ENCODE measurements at places on chromosomes 6 and 20. TPM values are rescaled to one million over a fixed set of nuclear protein-coding genes. Genes with fewer than 3 reads are reported as not detected.

GRCh38 chr6:6515691-6516607 lies 72.6 kb upstream of the LY86 start:
- DNase-seq, result no peak

DNA sequence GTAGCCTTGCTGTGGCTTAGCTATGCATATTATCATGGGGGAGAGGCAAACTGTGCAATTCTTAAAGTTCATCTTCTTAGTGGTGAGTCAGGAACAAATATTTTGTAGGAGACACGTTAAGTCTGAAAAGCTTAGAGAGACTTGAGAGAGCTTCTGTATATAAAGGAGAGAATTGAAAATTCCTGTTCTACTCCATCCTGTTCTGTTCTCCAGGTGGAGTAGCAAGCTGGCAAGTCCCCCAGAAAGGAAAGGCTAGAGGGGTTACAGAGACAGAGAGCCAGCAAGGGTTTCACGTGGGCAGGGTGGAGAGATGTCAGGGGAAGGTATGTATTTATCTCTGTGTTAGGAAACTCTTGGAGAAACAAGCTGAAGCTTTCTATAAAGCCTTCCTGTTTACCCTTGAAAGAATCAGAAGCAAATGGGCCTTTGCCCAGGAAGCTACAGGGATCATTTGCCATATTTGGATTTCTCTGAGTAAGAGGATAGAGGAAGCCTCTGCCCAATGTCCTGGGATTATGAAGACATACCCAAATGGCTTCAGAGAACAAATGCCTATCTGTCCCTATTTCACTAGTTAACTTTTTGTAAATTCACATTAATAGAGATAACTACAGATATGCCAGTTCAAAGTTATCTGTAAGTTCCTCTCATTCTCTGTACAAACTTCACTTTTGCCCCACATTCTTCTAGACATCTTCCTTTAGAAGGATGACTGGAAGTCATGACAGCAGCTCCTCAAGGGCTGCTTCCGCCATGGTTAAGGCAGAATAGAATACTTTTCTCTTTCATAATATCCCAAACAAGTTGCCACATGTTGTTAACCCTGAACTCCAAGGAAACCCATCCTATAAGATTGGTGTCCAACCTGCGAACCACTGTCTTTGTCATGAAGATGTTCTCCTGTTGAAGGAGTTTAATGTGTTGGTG lies 126.7 kb upstream of the NEDD9 start:
- DNase-seq, result no peak

DNA sequence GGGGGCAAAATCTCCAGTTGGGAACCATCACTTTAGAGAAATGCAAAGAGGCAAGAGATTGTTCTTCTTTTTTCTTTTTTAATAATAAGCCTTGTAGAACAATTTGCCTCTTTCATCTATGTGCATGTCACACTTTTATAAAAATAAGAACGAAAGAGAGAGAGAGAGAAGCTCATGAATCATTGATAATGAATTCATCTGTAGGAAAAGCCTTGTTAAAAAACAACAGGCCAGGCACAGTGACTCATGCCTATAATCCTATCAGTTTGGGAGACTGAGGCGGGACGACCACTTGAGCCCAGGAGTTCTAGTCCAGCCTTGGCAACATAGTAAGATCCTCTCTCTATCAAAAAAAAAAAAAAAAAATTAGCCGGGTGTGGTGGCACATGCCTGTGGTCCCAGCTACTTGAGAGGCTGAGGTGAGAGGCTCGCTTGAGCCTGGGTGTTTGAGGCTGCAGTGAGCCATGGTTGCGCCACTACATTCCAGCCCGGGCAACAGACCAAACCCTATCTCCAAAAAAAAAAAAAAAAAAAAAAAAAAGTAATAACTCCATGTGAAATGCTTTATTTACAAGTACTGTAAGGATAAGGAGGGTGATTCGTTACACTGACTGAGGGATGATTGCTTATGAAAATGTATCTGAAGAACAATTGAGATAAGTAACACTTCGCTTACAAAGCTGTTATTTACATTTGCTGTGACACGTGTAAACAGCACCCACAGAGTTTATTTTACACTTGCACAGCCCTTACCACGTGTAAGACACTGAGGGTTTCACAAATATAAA lies 6.0 kb downstream of the CCN5 start:
- DNase-seq, result no peak

DNA sequence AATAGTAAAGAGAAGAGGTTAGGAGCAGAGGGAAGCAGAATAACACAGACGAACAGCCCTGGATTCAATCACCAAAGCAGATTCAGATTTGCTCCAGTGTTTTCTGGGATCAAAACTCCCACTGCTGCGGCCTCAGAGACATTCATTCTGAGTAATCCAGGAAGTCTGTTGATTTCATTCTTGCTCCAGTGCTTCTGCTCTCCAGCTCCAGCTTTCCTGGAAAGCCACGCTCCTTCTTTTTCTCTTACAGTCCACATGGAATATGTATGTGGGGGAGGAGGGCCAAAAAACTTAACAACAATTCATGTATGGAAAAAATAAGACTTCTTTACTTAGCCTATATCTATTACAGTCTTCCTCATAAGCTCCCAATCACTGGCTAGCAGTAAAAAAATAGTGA lies 26.4 kb upstream of the UST start:
- peak; percentile 12 for DNase-seq

DNA sequence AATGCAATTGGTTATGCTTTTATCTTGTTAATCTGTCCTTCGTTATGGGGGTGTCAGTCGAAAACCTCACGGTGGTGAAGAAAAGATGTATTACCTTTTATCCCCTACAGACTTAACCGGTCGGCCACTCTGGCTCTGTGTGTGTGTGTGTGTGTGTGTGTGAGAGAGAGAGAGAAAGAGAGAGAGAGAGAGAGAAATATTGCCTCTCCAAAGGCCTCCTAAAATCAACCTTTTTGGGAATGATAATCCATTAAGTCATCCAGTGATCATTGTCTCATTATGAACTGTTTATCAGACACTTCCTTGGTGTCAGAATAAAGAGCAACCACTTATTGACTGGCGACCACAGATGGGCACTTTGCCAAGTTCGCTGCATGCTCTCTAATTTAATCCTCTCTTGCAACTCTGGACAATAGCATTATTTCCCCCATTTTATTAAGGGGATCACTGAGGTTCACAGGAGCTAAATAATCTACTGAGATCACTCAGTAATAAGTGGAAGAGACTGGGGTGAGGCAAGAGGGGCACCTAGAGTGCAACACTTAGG lies 30.7 kb downstream of the SLC35D3 start:
- no peak for DNase-seq

GRCh38 chr20:60507087-60507694 lies 549.0 kb downstream of the CDH26 start:
- no peak for DNase-seq

GRCh38 chr6:5041955-5042354 lies 38.1 kb upstream of the RPP40 start:
- DNase-seq, result no peak

GRCh38 chr6:89917801-89918366 lies 23.6 kb downstream of the GJA10 start:
- no peak for DNase-seq

DNA sequence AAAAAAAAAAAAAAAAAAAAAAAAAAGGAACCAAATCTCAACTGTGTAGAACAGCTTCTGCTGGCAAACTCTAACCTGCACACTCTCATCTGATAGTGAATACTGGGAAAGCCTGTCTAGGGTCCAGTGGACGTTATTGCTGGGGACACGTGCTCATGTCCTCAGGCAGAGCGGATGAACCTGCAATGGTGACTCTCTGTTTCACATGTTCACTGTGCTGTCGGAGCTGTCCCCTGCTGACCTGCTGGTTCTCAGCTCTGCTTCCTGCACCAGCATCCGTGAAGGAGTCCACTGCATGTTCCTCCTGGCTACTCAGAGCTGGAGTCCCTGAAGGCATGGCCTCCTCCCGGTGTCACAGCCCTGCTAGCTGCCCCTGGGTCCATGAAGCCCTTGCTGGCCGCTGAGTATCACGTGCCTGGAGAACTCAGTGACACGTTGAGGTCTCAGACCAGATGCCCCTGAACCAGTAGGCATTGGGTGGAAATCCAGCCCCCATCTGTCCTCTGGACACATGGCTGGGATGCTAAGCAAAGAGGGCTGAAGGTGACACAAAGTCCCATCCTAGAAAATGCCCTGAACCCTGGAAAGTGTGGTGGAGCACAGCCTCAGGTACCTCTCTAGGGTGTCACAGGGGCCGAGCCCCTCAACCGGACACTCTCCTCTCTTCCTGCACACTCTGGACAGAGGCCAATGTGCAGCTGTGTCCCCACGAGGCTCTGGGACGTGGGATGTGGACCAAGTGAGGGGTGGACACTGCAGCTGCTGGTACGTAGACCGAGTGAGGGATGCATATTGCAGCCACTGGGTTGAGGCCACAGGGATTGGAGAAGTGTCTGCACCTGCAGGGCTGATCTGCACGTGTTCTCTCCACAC lies 54.9 kb upstream of the FRMD1 start:
- DNase-seq, result no peak

- no peak for DNase-seq
Measured at GRCh38 chr20:3106185-3106584, 21.7 kb upstream of the AVP start.

DNA sequence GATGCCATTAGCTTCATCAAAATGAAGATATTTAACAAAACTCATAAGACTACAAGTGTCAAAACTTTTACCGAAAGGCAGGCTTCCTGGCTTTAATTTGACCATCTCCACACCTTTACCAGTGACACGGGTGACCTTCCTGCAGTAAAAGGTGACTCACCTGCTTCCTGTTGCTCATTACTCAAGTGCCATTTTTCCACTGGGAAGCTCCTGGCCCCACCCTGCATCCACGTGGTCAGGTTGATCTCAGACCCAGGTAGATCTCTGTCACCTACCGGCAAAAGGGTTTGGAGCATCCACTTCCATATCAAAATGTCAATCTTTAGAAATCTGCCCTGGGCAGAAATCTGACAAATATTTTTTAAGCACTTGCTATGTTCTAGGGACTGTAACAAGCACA lies 31.9 kb upstream of the CDH4 start:
- DNase-seq, result no peak

DNA sequence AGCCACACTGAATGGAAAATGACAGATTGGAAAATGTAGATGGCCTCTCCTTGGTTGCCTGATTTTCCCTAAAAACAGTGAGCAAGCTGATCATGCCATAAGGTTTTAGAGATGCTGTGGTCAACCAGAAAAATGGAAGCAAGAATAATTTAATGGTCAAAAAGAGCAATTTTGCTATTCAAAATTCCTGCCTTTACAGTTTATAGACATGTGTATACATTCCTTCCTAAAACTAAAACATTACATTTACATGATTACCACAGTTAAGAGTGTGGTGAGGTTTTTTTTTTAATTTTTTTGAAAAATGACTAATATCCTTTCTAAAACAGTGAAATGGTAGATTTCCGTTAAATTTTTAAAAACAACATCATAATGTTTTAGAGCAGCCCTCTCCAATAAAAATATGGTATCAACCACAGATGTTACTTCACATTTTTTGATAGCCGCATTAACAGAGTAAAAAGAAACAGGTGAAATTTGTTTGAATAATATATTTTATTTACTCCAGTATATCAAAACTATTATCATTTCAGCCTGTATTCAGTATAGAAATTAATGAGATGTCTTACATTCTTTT lies 407.0 kb upstream of the SOX4 start:
- no peak for DNase-seq

DNA sequence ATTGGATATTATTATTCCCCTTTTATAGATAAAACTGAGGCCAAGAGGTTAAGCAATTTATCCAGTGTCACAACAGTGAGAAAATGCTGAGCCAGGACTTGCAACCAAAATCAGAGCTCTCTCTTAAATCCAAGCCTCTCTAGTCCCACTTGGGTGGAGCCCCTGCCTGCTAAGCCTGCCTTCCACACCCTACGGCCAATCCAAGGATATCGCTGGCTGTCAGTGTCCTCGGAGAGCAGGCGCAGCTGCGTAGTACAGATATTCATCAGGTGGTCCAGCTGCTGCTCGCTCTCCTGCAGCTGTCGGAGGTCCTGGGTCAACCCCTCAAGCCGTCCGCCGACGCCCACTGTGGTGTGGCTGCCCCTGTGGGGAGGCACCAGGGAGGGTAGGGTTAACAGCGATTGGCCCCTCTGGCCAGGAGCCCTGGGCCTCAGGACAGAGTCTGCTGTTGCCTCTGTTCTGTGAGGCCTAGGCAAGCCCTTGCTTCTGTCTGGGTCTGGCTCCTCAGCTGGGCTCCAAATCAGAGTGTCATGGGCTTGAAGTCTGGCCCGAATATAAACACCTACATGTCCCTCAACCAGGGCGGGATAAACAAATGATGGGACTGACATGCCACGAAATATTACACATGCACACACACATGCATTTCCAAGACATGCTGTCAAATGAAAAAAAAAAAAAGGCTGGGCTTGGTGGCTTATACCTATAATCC lies 3.9 kb upstream of the NECAB3 start:
- DNase-seq, result no peak

- no peak for DNase-seq
Measured at GRCh38 chr6:137623293-137623692, 129.1 kb upstream of the OLIG3 start.

DNA sequence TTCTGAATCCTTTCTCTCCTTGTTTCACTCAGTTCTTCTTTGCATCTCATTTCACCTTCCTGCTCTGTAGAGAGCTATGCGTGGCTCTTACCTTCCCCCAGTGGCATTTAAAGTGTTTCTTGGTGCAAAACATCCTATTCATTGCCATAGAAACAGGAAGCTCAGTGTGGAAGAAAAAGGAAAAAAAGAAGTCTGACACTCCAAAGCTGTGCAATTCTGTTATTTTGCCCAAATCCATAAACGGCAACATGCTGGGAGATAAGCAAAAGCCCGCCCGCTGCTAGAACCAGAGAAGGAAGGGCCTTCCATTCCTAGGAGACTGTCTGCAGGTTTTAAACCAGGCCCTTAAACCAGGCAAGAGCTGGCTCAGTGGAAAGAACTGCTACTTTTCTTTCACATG lies 247.1 kb downstream of the HIVEP2 start:
- no peak for DNase-seq

DNA sequence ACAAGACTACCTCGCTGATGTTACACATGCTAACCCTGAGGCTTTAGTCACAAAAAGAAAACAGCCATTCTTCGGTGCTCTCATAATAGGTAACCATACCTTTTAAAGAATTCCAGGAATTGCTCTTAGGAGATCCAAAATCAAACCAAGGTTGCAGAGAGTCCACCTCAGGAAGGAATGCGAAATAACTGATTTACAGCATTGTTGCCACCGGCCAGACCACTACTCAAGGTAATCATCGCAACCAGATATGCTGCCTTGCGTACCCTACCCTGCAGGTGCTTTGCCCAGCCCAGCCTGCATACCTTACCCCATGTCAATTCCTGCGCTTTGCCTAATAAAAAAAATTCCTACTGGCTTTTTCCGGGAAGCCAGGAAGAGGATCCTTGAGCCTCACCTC lies 27.0 kb downstream of the NUP153 start:
- peak; percentile 9 for DNase-seq

GRCh38 chr20:33919653-33920052 lies 74.1 kb upstream of the RALY start:
- DNase-seq, result no peak

The PREX1 gene
- 3.1 TPM for total RNA-seq

The ADGB gene
- not detected for total RNA-seq

The BMP2 gene
- 17.2 TPM for total RNA-seq

The NECAB3 gene
- total RNA-seq, result 17.5 TPM

The GSTA1 gene
- not detected for total RNA-seq

The TSPO2 gene
- not detected for total RNA-seq

The RSPO4 gene
- total RNA-seq, result 3.3 TPM

The KIF6 gene
- 0.68 TPM for total RNA-seq

The TUBB2A gene
- total RNA-seq, result 141 TPM

The MARCKS gene
- 112 TPM for total RNA-seq

The FAM50B gene
- total RNA-seq, result 8.7 TPM

The SASH1 gene
- total RNA-seq, result 13.8 TPM

The RIPPLY2 gene
- total RNA-seq, result not detected

The RNF182 gene
- total RNA-seq, result 8.1 TPM

All from kidney epithelial cell (primary cell).